ENCODE measurements at places on chromosomes 3 and 15.

DNA sequence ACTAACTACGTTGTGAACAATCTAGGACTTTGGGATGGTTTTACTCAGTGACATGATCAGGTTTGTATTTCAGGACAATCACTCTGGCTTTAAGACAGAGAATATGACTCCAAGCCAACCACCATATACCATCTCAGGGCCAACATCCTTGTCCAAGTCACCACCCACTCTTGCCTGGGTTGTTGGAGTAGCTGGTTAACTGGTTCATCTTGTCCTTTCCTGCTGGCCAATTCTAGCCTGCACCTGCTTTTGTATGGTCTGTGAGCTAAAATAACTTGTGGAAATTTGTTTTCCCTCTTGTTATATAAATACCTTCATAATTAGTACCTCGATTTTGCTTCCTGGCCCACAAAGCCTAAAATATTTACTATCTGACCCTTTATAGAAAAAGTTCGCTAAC is 306.8 kb upstream of the STT3B start:
- no peak for DNase-seq

DNA sequence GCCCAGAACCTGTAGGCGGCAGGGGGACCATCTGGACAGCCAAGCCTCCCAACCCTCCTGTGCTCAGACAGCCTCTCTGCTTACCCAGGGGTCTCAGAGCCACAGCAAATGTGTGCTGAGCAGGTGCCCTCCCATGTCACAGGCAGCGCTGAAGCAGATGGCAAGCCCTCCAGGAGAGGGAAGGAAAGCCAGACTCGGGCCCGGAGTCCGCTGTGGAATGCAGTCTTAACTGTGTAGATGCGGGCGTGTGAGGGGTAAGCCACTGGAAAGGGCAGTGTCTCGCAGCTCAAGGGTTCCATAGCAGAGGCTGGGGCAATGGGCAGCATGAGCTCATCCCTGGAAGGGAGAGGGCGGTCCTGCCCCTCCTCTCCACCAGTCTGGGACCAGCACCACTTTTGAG is 45.6 kb downstream of the UMPS start:
- no peak for DNase-seq

- no peak for DNase-seq
Observed at GRCh38 chr3:153357436-153357835, 195.4 kb downstream of the RAP2B start.

DNA sequence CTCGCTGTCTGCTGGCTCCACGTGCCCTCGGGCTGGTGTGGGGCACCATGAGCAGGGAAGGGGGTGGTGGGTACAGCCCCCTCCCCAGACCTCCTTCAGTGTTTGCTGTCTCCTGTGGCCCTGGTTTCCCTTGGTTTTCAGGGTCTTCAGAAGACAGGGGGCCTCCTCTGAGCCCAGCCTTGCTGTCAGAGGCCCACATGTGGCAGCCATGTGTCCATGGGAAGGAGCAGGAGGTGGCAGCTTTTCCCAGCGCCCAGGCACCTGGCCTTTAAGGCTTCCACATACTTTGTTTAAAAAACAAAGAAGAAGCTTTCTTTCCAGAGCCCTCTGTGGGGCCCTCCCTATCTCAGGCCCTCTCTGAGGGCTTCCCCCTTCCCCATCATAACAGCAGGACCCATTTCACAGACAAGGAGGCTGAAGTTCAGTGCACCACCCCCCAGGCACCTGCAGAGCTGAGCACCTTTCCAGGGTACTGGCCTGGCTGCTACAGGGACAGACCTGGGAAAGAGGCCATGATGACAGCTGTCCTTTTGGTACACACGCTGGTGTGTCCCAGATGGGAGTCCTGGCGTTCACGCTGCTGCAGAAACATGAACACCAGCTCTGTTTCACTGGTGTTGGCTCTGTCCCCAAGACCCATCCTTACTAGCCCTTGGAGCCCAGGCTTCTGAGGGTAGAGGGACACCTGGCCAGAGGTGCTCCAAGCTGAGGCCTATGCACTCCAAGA is 73.7 kb downstream of the DNAJB8 start:
- no peak for DNase-seq

- DNase-seq, result no peak
Observed at GRCh38 chr3:36813305-36813704, 49.0 kb upstream of the DCLK3 start.

- DNase-seq, result peak; percentile 100
Observed at GRCh38 chr15:97960364-97961066, at the start of gene ARRDC4. Gene ARRDC4 (plus strand): TSS chr15:97960703. CDS start chr15:97960862, 159 bp downstream.

- DNase-seq, result no peak
Observed at GRCh38 chr3:136920904-136921611, 36.7 kb upstream of the IL20RB start.

- DNase-seq, result no peak
Observed at GRCh38 chr3:186598108-186598784, 14.6 kb upstream of the AHSG start.

- peak; percentile 94 for DNase-seq
Observed at GRCh38 chr3:170007031-170007663, 30.6 kb upstream of the GPR160 start.

GRCh38 chr15:74041777-74042435 is 40.4 kb downstream of the GOLGA6A start:
- no peak for DNase-seq

DNA sequence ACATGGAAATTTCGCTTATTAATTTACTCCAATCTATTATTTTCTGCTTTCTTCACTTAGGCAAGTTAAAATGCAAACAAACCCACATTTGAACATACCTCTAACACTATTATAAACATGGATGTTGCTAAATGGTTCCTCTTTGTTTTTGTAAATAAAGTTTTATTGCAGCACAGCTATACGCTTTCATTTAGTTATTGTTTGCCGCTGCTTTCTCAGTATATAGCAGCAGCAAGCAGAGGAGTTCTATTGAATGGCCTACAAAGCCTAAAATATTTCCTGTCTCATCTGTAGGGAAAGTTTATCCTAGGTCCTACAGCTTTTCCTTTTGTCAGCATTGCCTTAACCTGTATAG is 7.9 kb upstream of the CHD2 start:
- no peak for DNase-seq

DNA sequence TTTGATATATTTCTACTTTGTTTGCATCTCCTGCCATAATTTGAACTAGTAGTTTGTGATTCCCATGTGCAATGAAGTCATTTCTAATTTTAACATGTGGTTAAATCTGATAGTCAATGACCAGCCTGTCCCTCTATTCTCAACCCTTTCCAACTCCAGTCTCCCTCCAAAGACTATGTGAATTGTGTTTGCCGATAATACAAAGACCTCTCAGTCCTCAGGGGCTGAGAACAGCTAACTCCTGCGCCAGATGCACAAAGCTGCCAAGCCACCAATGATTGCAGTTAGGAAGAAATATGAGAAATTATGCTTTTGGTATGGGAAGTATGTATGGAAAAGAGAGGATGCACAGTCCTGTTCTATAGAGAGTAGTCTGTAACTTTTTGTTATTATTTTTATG is 54.0 kb downstream of the KCNH8 start:
- DNase-seq, result no peak

- DNase-seq, result no peak
Observed at GRCh38 chr3:45741742-45742460, 52.7 kb downstream of the SACM1L start.

DNA sequence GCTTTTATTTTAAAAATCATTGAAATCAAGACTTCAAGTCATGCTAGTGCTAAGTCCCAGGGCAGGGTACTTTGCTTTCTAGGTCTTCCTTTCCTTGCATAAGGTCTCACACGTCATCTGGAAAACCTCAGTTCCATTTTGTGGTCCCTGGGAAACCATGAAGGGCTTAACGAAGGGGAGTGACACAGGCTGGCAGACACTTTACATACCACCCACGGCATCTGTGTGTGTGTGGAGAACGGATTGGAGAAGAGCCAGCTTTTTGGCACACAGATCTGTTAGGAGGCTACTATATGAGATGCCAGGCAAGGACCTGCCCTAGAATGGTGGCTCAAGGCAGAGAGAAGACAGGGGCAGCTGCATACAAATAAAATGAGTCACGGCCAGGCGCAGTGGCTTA is 107.5 kb upstream of the NSMCE3 start:
- no peak for DNase-seq

DNA sequence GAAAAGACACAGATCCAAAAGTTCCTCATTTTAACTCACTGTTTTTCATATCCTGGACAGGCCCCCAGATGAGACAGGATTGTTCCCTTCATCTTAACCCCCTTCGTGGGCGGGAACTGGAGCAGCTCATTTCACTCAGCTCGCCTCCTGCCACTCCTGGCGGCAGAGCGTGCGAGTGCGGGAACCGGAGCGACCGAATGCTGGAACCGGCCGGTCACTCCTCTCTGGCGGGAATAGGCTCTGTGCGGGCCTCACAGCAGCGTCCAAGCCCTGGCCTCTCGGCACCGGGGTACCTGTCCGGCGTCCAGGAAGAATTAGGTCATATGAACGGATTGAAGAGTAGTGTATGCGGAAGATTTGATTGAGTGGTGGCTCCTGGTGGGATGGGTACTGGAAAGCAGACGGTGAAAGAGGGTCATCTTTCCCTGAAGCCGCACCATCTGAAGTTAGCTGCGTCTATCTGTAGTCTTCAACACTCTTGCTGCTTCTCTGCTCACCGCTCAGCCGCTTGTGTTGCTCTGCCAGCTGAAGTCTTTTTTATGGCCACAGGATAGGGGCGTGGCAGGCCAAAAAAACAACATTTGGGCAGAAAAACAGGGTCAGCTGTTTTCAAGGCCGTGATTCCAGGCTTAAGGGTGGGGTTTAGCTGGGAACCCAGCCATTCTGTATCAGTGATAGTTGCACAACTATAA is 42.3 kb upstream of the FXR1 start:
- DNase-seq, result no peak

GRCh38 chr3:5360453-5360852 is 172.9 kb downstream of the EDEM1 start:
- DNase-seq, result no peak

GRCh38 chr15:32736701-32737061 is 18.9 kb downstream of the GREM1 start:
- DNase-seq, result no peak

DNA sequence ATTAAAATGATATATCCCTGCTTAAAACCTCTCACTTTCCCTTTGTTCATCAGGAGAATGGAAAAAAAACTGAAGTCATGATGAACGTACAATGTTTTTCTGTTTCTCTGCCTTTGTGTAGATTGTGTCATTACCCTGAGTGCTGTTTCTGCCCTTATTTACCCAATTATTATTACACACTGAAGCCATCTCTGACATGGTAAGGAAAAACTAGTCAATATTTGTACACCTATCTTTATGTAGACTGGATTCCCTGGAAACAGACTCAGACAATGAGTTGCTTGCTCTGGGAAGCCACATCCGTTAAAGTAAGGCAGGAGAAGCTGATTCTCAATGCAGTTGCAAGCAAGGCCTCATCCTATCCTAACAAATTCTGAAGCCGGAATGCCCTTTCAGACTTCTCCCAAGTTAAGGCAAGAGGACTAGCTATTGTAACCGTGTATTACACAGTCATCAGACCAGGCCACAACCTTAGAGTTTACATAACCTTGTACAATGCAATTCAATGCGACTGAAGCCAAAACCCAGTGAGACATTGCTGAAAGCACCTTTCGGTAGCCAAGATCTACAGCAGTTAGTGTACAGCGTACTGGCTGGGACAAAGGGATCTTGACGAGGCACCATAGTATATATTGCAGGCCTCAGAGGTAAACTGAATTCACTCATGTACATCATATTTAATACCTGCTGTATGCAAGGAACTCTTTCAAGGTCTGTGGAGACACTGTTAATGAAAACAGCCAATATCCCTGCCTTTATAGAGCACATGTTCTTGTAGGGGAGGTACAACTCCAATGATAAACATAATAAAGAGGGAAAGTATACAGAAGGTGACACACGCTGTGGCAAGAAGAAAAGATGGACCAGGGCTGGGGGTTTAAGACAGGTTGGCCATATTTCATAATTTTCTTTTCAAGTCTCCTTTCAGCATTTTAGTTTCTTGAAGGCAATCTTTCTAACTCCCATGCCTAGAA is 1040.8 kb upstream of the SEMA6D start:
- no peak for DNase-seq

DNA sequence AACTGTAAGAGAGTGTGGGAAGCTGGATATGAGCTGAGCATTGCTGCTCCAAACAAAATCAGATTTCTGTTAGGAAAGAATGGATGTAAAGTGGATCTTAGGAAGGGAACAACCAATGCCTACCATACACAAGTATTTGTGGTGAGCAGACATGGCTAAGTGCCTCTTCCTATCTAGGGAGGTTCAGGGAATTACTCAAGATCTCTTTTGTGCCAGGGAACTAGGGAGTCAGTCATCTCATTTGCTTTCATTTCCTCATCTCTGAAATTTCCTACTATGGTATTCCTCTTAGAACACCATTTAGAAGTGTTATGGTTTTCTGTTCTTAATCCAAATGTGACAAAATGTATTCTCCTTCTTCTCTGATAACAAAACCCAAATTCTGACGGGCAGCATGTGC is 396.5 kb downstream of the FHIT start:
- peak; percentile 81 for DNase-seq

GRCh38 chr3:52428151-52429005 is 16.5 kb downstream of the SEMA3G start:
- DNase-seq, result peak; percentile 70

- DNase-seq, result no peak
Observed at GRCh38 chr3:129121016-129121791, 400 bp downstream of the RAB43 start.

DNA sequence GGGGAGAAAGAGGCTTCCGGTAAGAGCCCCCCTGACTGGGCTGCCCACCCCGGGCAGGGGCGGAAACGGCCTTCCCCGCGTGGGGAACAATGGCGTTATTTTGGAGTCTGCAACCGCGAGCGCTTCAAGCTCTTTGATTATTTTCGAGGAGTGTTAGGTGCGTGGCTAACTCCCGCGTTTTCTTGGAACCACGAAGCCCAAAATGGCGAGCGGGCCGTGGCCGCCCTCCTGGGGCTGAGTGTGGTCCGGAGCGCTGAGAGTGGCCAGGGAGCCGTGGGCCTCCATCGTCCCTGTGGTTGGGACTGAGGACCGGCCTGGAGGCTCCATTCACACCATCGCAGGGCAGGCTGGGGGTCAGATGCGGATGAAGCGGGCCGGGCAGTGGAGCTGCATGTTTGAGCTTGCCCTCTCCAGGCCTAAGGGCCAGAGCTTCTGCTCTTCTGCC is 44.6 kb upstream of the POLG start:
- DNase-seq, result no peak

- no peak for DNase-seq
Observed at GRCh38 chr3:62987721-62988120, 112.5 kb upstream of the CADPS start.

DNA sequence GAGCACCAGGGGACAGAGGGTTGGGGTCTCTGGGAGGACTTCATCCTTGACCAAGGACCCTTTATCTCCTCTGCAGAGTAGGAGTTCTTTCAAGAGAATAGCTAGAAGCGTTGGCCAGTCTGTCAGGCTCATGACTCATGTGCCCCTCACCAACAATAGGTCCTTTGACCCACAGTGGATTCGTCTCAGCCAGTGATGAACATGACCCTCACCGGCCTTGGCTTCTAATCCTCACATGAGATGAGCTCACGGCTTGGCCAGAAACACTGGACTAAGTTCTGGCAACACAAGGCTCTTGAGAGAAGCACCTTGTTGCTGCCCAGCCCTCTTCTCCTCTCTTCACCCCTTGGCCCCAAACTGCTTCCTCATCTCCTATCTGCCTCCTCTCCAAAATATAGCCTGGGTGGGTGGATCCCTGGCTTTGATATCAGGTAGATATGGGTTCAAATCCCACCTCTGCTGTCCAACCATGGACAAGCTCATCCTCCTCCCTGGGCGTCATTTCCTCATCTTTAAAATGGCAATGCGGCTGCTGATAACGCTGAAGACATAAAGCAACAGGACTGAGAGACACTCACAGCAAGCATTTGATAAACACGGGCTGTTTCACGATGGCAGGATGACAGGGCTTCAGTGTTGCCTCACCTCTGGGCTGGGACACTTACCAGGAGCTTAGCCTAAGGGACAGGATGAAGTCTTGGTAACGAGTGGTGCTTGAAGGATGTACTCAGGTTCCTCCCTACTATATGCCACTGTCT is 446.7 kb upstream of the PROK2 start:
- no peak for DNase-seq
